ENCODE measurements at places on chromosomes 3 and 15.

DNA sequence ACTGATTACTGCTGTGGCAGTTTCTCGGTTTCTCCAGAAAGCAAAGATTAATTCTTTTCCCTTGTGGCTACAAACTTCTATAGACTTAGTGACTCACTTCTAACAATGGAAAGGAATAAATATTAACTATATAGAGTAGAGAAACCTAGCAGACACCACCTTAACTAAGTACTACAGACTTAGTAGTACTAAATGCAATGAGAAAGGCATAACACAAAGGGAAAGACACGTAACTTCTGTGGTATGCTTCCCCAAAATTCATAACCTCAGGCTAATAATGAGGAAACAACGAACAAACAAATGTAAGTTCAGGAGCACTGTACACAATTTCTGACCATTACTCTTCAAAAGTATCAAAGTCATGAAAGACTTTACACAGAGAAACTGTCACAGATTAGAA, 31.2 kb downstream of the ATG3 start:
- no peak for DNase-seq

DNA sequence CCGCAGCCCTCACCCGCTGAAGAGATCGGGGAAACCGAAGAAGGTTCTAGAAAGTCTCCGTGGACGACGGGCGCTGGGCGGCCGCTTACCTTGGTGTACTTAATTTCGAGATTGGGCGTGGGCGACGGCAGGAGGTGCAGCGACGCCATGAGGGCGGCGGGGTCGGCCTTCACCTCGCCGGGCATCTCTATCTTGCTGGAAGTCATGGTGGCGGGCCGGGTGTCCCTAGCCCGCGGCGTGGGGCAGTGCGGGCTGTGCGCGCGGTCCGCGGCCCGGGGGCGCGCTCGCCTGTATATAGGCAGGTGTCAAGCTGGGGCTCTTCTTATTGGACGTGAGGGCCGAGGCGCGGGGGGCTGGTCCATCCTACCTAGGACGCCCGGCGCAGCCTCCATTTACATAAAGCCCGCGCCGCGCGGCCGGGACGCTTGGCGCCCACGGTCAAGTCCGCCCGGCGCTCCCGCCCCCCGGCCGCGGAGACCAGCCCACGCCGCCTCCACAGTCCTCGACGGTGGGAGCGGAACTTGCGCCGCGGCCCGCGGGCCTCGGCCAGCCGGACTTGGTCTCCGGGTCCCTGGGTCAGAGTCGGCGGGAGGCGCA, at the start of gene ALDH1A2:
Gene ALDH1A2, minus strand, starts transcription at position 267 of the 597 bp plus-strand sequence. Its CDS starts 61 bp downstream, at position 206.
- DNase-seq = no peak

DNA sequence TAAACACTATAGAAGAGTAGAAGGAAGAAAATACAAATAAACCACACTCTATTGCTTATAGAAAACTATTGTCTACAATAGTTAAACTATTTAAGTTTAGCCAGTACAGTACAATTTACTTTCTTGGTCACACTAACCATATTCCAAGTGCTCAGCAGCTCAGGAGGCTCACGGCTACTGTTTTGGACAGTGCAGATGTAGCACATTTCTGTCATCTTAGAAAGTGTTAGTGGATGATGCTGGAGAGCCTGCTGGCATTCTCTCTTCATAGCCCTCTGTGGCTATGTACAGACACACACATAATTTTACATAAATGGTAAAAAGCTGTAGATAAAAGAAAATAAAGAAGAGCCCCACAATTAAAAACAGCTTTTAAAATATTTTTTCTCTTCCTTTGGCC, 23.8 kb downstream of the NUDT16 start:
- no peak for DNase-seq

GRCh38 chr3:66383023-66383422, 117.8 kb downstream of the LRIG1 start:
- DNase-seq = no peak

DNA sequence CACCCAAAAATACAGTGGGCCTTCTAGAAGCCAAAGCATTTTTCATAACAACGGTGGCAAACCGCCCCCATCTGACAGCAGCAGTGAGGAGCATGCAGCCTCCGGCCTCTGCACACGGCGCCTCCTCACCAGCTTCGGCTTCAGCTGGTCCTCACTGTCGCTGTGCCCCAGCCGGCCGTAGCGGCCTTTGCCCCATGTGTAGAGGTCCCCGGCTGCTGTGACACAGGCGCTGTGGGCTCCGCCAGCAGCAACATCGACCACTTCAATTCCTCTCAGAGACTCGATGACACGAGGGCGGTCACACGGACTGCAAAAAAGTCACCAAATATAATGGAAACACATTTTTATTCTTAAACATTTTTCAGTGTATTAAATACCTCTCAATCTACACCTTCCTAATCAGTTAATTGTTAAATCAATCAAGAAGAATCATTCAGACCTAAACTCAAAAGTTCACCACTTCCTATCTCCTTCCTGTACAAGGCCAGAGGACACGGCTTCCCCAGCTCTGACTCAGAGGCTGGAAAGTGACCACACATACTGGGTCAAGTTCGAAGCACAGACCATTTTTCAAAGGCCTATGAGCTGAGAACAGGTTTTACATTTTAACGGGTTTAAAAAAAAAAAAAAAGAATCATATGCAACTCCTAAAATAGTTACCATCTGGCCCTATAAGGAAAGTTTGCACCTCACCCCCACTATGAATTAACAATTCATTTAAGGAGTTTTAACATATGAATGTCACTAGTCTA, 33.6 kb upstream of the OCA2 start:
- no peak for DNase-seq

- no peak for DNase-seq
Measured at GRCh38 chr3:45739991-45740390, 50.8 kb downstream of the SACM1L start.

- DNase-seq = no peak
Measured at GRCh38 chr15:66783314-66783713, 81.3 kb downstream of the SMAD6 start.

DNA sequence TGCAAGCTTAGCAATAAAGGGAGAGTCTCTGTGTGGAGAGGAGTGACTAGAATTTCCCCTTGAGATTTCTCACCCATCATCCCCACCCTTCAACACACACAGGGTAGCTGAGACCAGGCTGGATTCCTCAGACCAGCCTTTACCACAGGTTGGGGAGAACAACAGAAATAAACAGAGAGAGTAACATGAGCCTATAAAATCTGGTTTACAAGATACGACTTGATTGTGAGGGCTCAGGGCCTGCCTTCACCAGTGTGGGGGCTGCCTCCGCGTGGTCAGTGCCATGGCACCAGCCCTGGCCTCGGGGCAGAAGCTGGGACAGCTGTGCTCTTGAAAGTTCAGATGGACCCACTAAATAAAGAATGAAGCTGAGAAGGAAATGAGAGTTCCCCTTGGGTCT, 14.6 kb upstream of the MAGEF1 start:
- no peak for DNase-seq

GRCh38 chr3:61564395-61565059, 3.2 kb downstream of the PTPRG start:
- DNase-seq = no peak

- no peak for DNase-seq
Measured at GRCh38 chr3:32443478-32443877, 51.8 kb downstream of the CMTM7 start.

- DNase-seq = no peak
Measured at GRCh38 chr15:52645916-52646315, 33.3 kb downstream of the ATOSA start.

DNA sequence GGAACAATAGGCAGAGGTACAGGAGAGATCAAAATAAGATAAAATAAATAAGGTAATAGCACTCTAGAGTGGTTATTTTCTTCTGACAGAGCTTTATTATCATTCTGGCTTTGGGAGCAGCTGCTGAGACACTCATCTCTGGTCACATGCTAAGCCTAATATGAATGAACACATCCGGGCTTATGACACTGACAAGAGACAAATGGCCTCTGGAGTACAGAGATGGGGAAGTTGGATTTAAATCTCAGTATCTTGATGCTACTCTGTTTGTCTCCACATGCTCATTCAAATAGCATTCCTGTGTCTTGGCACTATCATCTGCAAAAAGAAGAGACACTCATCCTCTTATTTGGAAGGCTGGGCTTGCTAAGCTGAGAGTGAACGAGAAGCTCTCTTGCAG, 55.6 kb downstream of the TMEM45A start:
- DNase-seq = no peak

- no peak for DNase-seq
Measured at GRCh38 chr15:57135800-57136199, 217.4 kb downstream of the TCF12 start.

GRCh38 chr3:72177075-72178050, 392.4 kb upstream of the PROK2 start:
- DNase-seq = no peak

DNA sequence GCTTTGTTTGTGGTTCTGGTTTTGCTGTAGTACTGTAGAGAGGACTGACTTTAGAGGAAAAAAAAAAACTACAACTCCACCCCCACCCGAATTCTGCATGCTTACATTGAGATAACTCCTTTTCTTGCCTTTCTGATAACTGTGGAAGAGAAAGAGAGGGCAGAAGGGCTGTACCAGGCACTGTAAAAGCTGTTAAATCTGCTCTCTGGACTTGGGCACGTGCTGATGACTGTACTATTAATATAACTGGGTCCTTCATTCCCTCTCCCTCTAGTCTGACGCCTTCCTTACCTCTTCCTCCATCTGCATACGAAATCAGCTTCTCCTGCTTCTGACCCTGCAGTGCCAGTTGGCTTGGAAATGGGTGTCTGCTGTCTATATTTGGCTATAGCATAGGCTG, 15.0 kb downstream of the MAPKBP1 start:
- no peak for DNase-seq

- no peak for DNase-seq
Measured at GRCh38 chr3:189822726-189823125, 191.5 kb downstream of the TP63 start.

DNA sequence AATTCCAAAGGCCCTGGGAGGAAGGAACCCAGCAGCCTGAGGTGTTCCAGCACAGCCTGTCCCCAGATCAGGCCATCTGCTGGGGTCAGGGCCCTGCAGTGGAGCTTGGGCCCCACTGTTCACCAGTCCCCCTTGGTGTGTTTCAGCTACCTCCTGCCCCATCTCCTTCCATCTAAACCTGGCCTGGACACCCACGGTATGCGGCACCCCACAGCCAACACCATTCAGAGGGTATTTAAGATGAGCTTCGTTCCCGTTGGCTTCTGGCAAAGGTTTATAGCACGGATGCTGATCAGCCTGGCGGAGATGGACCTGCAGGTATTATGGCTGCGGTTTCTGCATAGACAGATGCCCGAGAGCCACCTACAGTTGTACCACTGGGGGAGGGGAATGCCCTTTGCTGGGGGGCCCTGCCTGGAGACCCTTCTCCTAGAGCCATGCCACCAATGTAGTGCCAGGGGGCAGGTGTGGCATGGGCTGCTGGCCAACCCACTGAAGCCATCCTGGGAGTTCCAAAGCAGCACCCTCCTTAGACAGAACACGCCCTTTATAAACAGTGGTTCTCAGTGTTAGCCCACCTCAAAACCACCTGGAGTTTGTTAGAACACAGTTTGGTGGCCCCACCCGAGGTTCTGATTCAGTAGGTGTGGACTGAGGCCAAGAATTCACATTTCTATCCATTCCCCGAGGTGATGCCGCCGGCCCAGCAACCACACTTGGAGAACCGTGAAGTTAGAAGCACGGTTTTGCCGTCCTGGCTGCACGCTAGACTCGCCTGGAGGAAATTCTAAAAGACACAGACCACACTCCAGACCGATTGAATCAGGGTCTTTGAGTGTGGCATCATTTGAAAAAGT, 126.9 kb downstream of the LRRK1 start:
- DNase-seq = no peak

GRCh38 chr3:54577313-54577712, 350.5 kb downstream of the LRTM1 start:
- DNase-seq = no peak

- DNase-seq = no peak
Measured at GRCh38 chr15:84816694-84817465, at the start of gene ALPK3. Gene ALPK3, plus strand, starts transcription at chr15:84817356. Its CDS starts 97 bp downstream, at chr15:84817453.

- DNase-seq = no peak
Measured at GRCh38 chr3:45212095-45212468, 14.0 kb downstream of the TMEM158 start.

- DNase-seq = no peak
Measured at GRCh38 chr15:44654858-44655257, 8.6 kb downstream of the SPG11 start.

DNA sequence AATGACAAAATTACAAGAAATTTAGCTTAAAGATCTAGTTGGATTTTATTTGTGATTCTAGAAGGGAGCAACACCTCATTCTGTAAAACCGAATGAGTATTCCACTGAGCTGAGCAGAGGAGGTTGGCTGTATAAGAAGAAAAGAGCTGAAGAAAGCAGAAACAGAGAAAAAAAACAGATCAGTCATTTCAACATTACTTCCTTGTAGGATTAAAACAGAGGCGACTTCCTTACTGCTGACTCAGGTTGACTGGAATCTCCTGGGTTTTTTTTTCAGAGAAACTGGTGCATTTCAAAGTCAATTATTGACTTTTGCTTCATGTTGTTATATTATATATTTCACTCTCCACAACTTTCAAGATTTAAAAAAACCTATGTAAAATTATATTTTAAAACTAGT, 368.1 kb upstream of the UBE2E2 start:
- no peak for DNase-seq

DNA sequence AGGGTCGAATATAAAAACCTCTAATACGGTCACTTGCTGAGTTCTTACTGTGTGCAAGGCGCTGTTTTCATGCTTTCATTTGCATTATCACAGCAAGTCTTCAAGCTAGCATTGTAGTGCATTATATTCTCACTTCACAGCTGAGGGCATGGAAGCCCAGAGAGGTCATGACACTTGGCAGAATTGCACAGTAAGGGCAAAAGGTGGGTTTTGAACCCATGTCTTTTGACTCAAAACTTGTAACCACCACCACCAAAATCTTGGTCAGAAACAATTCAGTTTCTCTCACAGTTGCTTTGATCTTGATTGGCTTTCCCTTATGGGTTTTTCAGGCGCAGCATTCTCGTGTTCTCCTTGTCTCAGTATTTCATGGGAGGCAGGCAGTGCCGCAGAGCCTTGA, 371.1 kb downstream of the PTPRG start:
- DNase-seq = no peak

DNA sequence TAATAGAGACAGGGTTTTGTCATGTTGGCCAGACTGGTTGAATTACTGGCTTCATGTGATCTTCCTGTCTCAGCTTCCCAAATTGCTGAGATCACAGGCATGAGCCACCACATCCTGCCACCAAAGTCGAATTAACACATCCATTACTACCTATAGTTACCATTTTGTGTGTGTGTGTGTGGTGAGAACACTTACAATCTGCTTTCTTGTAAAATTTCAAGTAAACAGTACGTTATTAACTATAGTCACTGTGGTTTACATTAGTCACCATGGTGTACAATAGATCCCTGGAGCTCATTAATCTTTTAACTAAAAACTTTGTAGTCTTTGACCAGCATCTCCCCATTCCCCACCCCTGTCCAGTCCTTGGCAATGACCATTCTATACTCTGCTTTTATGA, 270.0 kb downstream of the NAALADL2 start:
- DNase-seq = no peak
